ENCODE measurements at places on chromosomes 2 and 18. TPM values are rescaled to one million over a fixed set of nuclear protein-coding genes. Genes with fewer than 3 reads are reported as not detected.

- peak; percentile 54 for DNase-seq
Observed at GRCh38 chr2:23940718-23941620, 706 bp downstream of the UBXN2A start.

CCDC74B gene
- 7.3 TPM for polyA plus RNA-seq

MYO3B gene
- 7.9 TPM for polyA plus RNA-seq

UGT1A6 gene
- polyA plus RNA-seq: 3.0 TPM

DNA sequence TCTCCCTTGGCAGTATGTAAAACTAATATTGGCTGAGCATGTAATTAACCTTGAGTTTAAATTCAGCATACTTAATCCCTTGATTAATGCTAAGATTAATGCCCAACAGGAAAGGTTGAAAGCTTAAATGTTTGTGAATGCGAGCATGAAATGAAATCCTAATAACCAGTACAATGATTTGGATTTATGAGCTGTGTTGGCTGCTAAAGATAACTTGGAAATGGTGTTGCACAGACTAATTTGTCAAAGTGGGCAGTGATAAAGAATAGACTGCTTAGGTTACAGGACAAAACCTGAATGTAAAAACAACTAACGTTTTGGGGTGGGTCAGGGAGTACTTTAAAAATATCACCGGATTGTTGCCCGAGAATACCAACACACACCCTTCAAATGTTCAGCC, 70.6 kb downstream of the MGAT5 start:
- DNase-seq: no peak

- no peak for DNase-seq
Observed at GRCh38 chr18:62637807-62638687, 77.3 kb upstream of the PHLPP1 start.

DNA sequence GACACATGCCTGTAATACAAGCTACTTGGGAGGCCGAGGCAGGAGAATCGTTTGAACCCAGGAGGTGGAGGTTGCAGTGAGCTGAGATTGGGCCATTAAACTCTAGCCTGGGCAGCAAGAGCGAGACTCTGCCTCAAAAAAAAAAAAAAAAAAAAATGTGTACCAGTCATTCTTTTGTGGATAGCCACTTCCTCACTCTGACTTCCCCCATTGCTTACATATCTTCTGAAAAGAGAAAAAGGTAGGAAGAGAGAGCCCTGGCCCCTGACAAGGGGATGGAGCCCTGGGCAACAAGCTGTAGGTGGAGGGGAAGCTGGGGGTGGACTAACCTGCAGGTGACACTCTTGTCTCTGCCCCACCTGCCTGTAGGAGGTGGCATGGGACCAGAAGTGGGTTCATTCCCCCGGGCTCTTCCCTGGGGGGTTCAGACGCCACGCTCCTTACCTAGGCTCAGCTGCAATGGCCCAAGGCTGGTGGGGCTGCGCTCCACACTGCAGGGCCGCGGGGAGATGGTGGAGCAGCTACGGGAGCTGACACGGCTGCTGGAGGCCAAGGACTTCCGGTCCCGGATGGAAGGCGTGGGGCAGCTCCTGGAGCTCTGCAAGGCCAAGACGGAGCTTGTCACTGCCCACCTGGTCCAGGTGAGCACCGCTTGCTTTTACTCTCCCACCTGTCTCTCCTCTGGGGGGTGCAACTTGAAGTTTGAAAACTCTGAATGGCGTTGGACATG, 39.1 kb downstream of the PCARE start:
- DNase-seq: no peak

STARD6 gene
- polyA plus RNA-seq: 0.27 TPM

ACSL3 gene
- 53.5 TPM for polyA plus RNA-seq

KCNK3 gene
- polyA plus RNA-seq: 3.6 TPM

CRACDL gene
- 3.7 TPM for polyA plus RNA-seq

All from left renal cortex interstitium (tissue), 4 donors.